ENCODE measurements at places on chromosomes 16 and 17.
A peak's percentile ranks its signal among the peaks of the same experiment; 100 is the strongest.

- no peak for DNase-seq
Measured at GRCh38 chr17:6684460-6684783, 28.7 kb downstream of the SLC13A5 start.

GRCh38 chr17:2087597-2088211 is 32.8 kb downstream of the HIC1 start:
- DNase-seq = no peak

- DNase-seq = no peak
Measured at GRCh38 chr16:49495596-49496355, 122.2 kb downstream of the C16orf78 start.

- DNase-seq = no peak
Measured at GRCh38 chr17:75130632-75131277, 787 bp downstream of the NT5C start.

DNA sequence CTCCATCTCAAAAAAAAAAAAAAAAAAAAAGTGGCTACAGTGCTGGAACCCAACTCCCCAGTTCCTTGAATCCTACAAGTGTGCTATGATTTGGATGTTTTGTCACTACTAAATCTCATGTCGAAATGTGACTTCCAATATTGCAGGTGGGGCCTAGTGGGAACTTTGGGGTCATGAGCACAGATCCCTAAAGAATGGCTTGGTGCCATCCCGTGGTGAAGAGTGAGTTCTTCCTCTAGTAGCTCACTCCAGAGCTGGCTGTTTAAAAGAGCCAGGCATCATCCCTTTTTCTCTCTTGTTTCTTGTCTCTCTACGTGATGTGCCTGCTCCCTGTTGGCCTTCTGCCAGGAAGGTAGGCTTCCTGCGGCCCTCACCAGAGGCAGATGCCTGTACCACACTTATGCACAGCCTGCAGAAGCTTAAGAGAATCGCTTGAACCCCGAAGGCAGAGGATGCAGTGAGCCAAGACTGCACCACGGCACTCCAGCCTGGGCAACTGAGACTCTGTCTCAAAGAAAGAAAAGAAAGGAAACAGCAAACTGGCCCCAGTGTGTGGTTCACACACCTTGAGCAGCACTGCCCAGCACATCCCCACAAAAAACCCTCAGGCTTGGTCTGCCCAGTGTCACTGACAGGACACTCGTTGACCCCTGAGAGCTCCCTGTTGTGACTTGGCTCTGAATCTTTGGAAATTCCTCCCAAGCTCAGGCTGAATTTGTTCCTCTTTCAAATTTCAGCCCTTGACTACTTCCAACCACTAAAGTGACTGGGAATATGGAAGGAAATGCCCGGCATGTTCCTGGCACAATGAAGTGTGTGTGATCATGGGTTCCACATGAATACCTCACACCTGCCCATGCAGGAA is 3.1 kb downstream of the MT1E start:
- no peak for DNase-seq

GRCh38 chr17:14437176-14437575 is 136.3 kb downstream of the HS3ST3B1 start:
- no peak for DNase-seq

DNA sequence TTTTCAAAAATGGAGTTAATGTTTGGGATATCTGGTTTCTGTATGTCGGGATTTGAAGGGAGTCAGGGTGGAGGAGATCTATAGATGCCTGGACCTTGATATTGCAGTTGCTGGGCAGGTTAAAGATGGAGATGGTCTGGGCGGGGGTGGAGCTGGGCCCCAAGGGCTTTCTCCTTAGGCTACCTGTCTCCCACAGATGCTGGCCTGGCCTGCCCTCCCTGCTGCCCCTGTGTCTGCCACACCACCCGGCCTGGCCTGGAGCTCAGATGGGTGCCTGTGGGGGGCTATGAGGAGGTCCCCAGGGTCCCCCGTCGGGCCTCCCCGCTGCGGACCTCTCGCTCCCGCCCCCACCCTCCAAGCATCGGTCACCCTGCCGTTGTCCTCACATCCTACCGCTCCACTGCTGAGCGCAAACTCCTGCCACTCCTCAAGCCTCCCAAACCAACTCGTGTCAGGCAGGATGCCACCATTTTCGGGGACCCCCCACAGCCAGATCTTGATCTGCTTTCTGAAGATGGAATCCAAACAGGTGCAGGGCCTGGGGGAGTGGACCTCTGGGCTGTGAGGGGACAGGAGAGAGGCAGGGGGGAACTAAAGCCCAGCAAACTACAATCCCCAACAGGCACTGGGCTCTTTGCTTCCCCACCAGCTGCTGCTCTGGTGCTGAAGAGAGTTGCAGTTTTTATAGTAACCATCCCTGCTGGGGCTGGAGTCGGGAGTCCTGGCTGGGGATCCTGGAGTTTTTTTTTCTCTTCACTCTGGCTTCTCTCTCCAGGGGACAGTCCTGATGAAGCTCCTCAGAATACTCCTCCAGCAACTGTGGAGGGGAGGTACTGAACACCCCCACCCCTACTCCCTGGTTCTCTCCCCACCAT is 2.9 kb downstream of the ARHGEF15 start:
- DNase-seq = no peak

- DNase-seq = peak; percentile 31
Measured at GRCh38 chr16:71412270-71413160, 29.3 kb downstream of the TLE7 start.

DNA sequence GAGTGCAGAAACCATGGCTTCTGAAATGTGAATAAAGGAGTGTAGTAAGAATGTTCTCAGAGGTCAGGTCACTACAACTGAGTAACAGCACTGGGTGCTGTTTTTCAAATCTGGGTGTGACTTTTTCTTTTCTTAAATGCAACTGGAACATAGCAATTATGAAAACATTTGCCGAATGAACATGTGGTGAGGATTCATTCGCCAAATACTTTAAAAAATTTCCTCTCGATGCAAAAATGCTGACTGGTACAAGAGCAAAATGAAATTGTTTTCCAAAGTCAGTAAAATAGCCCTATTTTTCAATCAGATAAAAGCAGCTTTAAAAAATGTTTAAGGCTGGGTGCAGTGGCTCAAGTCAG is 18.6 kb downstream of the ZDHHC7 start:
- no peak for DNase-seq

DNA sequence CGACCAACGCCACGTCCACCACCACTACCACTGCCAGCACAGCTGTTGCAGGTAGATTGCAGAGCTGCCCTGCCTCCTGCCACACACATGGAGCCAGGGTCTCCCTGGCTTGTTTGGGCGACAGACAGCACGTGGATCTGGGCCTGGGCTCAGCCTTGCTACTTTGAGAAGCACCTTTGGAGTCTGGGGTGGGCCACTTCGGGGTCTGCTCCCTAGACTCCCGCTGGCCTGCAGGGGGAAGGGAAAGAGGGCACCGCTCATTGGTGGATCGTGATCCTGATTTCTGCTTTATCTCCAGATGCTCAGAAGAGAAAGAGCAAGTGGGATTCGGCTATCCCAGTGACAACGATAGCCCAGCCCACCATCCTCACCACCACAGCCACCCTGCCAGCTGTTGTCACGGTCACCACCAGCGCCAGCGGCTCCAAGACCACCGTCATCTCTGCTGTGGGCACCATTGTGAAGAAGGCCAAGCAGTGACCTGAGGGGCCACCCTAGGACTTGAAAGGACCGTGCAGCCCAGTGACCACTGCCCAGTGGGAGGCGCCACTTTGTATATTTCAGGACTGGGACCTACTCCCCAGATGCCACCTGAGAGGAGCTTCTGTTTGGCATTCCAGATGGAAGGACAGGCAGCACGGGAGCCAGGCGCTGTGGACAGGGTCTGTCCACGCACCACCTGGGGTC is 15.1 kb upstream of the ITGB4 start:
- DNase-seq = no peak

DNA sequence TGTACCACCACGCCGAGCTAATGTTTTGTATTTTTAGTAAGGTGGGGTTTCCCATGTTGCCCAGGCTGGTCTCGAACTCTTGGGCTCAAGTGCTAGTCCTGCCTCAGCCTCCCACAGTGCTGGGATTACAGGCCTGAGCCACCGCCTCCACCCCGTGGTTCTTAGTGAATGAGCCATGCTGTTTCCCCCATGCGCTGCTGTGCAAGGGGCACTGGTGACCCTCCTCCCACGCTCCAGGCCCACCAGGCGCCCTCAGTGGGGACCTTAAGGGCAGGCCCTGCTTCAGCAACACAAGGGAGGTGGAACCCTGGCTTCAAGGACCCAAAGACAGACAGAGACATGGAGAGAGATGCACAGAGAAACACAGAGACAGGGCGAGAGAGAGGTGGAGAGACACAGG is 15.4 kb upstream of the NUDT16L1 start:
- DNase-seq = no peak

- DNase-seq = no peak
Measured at GRCh38 chr16:89557690-89558490, 2.6 kb upstream of the RPL13 start.

DNA sequence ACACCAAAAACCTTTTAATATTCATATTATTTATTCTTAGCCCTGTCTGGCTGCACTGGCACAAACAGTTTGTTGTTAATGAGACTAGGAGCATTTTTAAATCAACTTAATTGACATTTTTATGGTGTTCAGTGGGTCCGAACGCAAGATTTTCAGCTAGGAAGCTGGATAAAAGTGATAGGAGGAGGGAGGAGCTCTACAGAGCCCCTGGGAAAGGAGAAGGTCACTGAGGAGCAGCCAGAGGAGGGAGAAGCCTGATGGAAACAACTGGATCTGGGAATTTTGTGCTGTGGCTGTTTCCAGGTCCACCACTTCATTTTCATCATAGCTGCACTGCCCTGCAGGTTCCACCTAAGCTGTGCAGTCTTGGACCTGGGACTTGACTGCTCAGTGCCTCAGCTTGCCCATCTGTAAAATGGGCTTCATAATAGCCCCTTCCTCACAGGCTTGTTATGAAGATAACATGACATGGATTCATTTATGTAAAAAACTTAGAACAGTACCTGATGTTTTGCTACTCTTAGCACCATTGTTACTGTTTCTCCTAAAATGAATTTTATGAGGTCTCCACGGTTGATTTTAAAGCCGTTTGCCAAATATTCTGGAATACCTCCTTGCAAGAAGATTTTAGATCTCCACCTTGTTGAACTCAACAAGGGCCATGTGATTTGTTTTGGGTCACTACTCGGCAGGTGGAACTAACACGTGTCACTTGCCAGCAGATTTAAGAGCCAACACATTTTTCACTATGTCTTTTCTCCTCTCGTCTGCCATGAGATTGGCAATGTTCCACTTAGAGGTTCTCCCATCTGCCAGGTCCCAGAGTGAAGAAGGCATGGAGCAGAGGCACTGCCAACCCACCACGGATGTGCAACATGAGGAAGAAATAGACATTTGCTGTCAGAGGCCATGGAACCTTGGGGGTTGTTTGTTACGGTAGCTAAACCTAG is 18.7 kb upstream of the GRIN2A start:
- DNase-seq = no peak

- DNase-seq = no peak
Measured at GRCh38 chr17:15031975-15032374, 233.2 kb downstream of the PMP22 start.

DNA sequence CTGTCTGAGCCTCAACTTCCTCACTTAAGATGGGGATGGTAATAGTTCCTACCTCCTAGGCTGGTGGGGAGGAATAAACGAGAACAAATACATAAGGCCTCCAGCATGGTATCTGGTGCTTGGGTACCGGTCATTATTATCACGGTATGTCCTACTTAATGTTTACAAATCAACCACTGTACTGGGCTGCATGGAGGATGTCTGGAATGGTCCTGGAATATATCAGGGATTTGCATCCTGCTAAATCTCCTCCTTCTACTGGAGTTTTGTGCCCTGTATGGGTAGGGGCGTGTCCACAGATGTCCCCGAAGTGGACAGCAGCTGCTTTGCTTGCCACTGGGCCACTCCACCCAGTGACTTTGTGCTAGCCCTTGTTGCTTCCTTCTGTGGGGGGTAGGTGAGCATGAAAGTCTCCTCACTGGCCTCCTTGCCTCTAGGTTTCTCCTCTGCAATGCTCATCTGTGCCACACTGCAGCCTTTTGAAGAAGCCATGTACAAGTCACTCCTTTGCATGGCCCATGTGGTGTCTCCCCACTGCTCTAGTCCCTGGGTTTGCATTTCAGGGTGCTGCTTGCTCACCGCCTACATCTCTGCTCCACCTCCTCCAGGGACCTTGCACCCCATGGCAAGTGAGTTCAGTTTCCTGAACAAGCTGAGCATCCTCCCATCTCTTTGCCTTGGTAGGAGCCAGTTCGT is 2.2 kb upstream of the CMIP start:
- DNase-seq = no peak

- no peak for DNase-seq
Measured at GRCh38 chr17:77515227-77515626, 374.5 kb downstream of the SEC14L1 start.

- no peak for DNase-seq
Measured at GRCh38 chr17:29143894-29144293, 36.3 kb downstream of the MYO18A start.

GRCh38 chr17:36498560-36499300 is 12.2 kb downstream of the ZNHIT3 start:
- no peak for DNase-seq

GRCh38 chr17:57110579-57111325 is 25.7 kb downstream of the AKAP1 start:
- DNase-seq = no peak

DNA sequence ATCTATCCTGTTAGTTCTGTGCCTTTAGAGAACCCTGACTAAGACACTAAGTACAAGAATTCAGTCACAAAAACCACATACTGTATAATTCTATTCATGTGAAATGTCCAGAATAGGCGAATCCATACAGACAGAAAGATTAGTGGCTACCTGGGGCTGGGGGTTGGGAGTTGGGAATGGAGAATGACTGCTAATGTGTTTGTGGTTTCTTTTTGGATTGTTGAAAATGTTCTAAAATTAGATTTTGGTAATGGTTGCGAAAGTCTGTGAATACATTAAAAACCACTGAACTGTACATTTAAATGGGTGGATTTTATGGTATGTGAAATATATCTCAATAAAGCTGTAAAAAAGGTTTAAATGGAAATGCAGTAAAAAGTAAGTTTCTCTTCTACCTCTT is 80.4 kb upstream of the AKTIP start:
- no peak for DNase-seq

GRCh38 chr17:35001549-35001948 is 21.2 kb downstream of the LIG3 start:
- no peak for DNase-seq

DNA sequence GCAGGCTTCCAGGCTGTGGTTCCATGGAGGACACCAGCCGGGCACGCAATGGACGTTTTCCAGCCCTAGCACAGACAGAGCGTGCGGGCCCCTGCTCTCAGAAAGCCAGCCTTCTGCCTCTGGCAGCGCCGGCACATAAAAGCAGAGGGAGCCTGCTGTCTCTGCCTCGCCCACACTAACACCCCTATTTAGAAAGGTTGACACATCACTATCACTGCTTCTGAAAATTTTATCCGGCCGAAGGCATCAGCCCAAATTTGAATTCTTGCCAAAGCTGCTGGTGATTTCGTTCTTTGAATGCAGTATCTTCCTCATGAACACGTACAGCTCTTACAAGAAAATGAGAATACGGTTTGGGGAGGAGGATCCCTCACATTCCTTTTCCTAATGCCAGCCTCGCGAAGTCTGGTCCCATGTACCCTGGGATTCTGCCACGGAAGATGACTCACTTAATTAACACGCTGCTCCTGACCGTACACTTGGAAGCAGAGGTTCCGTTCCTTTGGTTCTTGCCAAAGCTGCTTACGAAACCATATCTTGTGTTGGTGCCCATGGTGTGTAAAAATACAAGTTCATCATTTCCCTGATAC is 1.3 kb upstream of the RAB11FIP3 start:
- DNase-seq = peak; percentile 97
